ENCODE measurements at places on chromosomes 12 and 14. TPM values are rescaled to one million over a fixed set of nuclear protein-coding genes. Genes with fewer than 3 reads are reported as not detected.

The CMA1 gene
- not detected for total RNA-seq

DNA sequence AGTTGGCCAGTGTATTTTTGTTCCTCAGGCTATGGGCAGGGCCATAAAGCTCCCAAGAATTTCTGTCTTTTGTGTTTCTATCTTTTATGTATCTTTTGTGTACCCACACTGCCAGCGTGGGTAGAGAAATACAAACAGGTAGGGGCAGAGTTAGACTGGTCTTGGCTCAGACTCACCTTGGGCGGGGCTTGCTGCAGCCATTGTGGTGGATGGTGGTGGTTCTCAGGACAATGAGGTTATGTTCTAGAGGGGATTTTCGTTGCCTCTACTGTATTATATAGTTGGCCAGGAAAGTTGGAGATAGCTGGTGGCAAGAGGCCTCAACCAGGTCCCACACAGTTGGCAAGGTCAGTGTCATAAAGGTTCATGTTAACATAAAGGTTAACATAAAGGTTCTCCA lies 977.5 kb upstream of the LRFN5 start:
- H3K4me1 ChIP-seq = no peaks in the 10 kb centered on the region
- DNase-seq = no peak
- no peak overlapping the region for H3K27ac ChIP-seq
- H3K27me3 ChIP-seq = no peaks in the 10 kb centered on the region
- H3K4me3 ChIP-seq = no peak overlapping the region

The LYZ gene
- not detected for total RNA-seq

- no peak overlapping the region for H3K27ac ChIP-seq
- no peaks in the 10 kb centered on the region for H3K36me3 ChIP-seq
- no peaks in the 10 kb centered on the region for H3K27me3 ChIP-seq
- no peak overlapping the region for H3K4me3 ChIP-seq
- no peaks in the 10 kb centered on the region for H3K4me1 ChIP-seq
These were observed 310.2 kb downstream of the APAF1 start for GRCh38 chr12:98955284-98955683.

Data from activated CD4-positive, alpha-beta T cell treated with anti-CD3 and anti-CD28 coated beads, Interleukin-2, amount 10 ng/mL, durations not matched to agents 24 days and 14 days (primary cell).